ENCODE measurements at places on chromosomes 4 and X. TPM values are rescaled to one million over a fixed set of nuclear protein-coding genes. Genes with fewer than 3 reads are reported as not detected.

Gene GPR34
- 2.9 TPM for polyA plus RNA-seq

Gene PDHA1
- polyA plus RNA-seq = 117 TPM

Gene RRH
- not detected for polyA plus RNA-seq

DNA sequence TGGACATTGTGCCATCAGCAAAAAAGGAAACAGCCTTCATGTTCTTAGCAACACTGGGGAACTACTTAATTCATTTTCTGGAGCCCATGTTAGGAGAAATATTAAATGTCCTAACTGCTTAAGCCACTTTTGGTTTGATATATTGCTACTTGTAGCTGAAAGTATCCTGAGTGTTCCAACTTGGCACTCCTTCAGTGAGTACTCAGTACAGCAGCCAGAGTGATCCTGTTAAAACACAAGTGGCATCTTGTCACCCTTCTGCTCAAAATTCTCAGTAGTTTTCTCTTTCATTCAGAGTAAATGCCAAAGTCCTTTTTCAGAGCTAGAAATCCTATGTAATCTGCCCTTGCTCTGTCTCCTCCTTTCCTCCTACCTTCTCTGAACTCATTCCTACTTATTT is 522.0 kb downstream of the GRID2 start:
- H3K27ac ChIP-seq = no peak overlapping the region
- no peak for DNase-seq
- H3K4me3 ChIP-seq = no peak overlapping the region
- peaks cover 1% of the 10 kb centered on the region for H3K27me3 ChIP-seq

GRCh38 chr4:4694296-4694772 is 152.5 kb upstream of the STX18 start:
- no peaks in the 10 kb centered on the region for H3K27me3 ChIP-seq
- no peak overlapping the region for H3K4me3 ChIP-seq
- no peak overlapping the region for H3K27ac ChIP-seq
- H3K36me3 ChIP-seq = peaks cover 13% of the 10 kb centered on the region
- DNase-seq = no peak
- peaks cover 2% of the 10 kb centered on the region for H3K4me1 ChIP-seq

DNA sequence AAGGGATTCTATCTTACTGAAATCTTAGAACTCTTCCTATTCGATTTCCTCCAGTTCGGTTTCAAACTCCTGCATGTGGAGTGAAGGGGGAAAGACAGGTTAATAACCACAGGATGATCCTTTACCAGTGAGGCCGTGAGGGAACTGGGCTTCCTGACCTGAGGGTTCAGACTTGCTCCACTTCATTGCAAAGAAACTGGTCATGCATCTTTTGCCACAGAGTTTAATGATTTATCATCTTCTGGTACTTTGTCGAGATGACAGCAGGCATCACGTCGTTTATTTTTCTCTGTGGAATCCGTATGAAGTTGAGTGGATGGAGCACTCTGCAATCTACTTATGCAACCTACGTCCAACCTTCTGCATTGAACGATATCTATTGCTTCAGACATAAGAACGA is 145.9 kb upstream of the NLGN4X start:
- no peak overlapping the region for H3K27ac ChIP-seq
- DNase-seq = no peak
- no peaks in the 10 kb centered on the region for H3K36me3 ChIP-seq
- no peaks in the 10 kb centered on the region for H3K4me1 ChIP-seq
- no peaks in the 10 kb centered on the region for H3K27me3 ChIP-seq

- no peaks in the 10 kb centered on the region for H3K36me3 ChIP-seq
- no peak overlapping the region for H3K4me3 ChIP-seq
- H3K27ac ChIP-seq = no peak overlapping the region
- no peaks in the 10 kb centered on the region for H3K4me1 ChIP-seq
- no peak for DNase-seq
- H3K27me3 ChIP-seq = peaks cover 1% of the 10 kb centered on the region
Measured at GRCh38 chrX:69603566-69604194, 12.2 kb upstream of the EDA start.

Data from immature natural killer cell (primary cell).